ENCODE measurements at places on chromosomes 2 and 18.

DNA sequence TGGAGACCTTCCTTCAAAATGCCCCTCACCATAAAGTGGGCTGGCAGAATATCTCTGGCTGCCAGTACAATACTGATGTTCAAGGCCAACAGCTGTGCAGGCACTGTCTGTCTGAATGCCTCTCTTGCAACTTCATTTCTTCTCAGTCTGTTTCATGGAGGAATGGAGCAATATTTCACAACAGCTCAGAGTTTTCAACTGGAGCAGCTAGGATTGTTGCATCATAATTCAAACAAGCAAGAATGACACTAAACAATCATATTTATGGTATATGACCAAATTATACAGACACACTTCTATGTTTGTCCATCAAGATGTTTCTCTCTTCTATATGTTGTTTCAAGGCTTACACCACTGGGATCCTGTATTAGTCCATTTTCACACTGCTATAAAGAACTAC, 444.2 kb downstream of the LRATD1 start:
- DNase-seq: no peak

- no peak for DNase-seq
These were observed 144.4 kb downstream of the MBP start for GRCh38 chr18:76988031-76988826.

- DNase-seq: peak; percentile 82
These were observed 139.9 kb upstream of the DNMT3A start for GRCh38 chr2:25481381-25482300.

- DNase-seq: peak; percentile 1
These were observed 268.6 kb downstream of the FIGN start for GRCh38 chr2:163467251-163467630.

GRCh38 chr18:63148449-63149301, 170.9 kb downstream of the BCL2 start:
- DNase-seq: peak; percentile 79
